ENCODE measurements at places on chromosomes 6 and 20. TPM values are rescaled to one million over a fixed set of nuclear protein-coding genes. Genes with fewer than 3 reads are reported as not detected.

DNA sequence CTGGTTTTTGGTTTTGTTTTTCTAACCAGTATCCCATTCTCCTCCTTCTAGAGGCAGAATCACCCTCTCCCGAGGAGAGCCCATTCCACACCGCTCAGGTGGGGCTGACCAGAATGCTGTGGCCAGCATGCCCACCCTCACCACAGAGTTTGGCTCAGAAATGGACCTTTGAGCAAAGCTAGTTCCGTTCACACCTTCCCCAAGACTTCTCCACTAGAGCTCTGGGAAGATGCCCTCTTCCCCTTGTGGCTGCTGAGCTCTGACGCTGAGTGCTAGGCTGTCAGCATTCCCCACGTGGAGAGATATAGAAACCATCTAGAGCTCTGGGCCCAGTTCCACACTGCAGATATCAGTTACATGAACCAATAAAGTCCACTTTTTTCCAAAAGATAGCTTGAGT lies 7.9 kb downstream of the GPLD1 start:
- DNase-seq, result no peak

DNA sequence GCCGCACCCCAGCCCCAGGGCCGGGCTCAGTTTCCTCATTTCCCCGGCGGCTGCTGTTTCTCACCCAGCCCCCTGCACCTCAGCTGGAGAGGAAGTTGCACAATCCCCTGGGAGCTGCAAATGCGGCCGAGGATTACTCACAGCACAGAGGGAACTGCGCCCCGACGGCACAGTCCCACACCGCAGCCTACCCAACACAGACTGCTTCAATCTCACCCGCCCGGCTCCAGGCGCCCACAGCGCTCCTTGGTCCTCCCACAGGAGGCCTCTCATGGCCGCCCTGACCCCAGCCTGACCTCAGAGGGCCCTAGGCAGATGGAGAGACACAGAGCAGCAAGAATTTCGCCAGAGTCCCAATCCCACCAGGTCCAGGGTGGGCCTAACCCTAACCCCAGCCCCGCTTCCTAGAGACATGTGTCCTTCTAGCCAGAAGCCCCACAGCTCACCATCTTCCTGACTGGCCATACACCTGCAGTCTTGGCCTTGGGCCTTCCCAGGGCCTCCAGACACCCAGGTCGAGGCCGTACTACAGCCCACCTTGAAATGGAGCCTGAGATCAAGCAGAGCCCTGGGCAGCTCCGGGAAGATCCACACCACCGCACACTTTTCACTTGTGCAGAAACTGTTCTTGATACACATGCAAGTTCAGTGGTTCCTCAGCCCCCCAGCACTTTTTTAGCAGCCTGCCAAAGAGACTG lies 11.7 kb downstream of the TFEB start:
- no peak for DNase-seq

- no peak for DNase-seq
These were observed 34.6 kb upstream of the ADGRF1 start for GRCh38 chr6:47076422-47077344.

The PHACTR3 gene
- 0.22 TPM for total RNA-seq

The SNX21 gene
- total RNA-seq, result 12.2 TPM

DNA sequence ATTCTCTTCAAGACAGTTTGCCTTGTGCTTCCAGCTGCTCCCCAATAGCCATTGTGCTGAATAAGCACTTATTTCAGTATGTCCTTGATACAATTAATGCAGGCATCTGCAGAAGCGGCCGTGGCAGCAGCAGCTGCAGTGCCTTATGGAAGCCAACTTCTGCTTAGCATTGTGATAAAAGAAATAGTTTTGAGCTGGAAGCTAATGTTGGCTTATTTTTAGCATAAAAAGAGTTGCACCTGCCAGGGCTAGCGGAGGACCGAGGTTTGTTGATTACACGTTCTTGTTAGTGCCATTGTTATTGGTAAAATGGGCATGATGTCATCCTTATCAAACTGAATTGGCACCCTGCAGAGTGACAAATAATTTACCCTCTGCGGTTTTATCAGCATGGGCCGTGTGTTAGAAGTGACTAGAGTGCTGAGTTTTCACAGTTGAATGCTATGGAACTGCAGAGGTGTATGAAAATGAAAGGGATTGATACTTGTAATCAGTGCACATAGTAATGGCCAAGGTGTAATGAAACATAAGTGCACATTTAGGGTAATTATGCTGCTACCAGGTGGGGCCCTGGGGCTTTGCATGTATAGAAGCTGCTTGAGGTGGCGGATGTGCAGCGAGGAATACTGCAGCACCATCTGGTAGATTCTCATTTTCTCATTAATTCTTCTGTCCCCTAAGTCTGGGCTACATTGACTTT lies 334.3 kb downstream of the CDKAL1 start:
- peak; percentile 55 for DNase-seq

The GSS gene
- total RNA-seq, result 96.4 TPM

GRCh38 chr20:62237801-62238568 lies at the start of gene OSBPL2:
TSS of gene OSBPL2 (plus strand) at chr20:62238521. CDS start at chr20:62256185, 17,664 bp downstream.
- peak; percentile 99 for DNase-seq

The SLC17A9 gene
- total RNA-seq, result 0.74 TPM

GRCh38 chr20:53982624-53983023 lies 87.8 kb downstream of the BCAS1 start:
- DNase-seq, result no peak

DNA sequence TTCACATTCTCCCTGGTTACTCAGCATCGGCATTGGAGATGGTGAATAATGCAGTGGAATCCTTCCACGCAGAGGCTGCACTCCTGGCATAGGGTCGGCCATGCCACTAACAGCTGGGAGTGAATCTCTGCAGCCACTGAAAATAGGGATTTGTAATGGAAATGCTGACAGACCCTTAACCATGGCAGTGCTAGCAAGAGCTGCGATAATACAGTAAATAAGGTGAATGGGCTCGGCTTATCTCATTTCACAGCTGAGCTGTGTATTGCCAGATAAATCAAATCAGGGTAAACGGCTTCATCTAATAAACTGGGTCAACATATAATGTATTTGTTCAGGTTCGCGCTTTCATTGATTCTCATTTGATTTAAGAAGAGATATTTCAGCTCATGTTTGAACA lies 156.8 kb downstream of the SLC35B3 start:
- no peak for DNase-seq

The BPIFB4 gene
- total RNA-seq, result not detected

DNA sequence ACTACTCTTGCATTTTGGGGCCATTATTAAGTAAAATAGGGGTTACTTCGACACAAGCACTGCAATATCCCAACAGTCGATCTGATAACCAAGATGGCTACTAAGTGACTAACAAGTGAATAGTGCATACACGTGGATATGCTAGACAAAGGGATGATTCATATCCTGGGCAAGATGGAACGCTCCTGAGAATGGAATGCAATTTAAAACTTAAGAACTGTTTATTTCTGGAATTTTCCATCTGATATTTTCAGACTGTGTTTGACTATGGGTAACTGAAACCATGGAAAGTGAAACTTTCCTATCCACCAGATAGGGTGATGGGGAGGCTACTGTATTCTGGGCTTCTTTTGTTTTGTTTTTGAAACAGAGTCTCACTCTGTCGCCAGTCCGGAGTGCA lies 66.5 kb downstream of the ILRUN start:
- no peak for DNase-seq

GRCh38 chr20:38325167-38325566 lies 21.1 kb upstream of the LBP start:
- no peak for DNase-seq

The E2F1 gene
- 9.7 TPM for total RNA-seq

- DNase-seq, result no peak
These were observed 40.0 kb downstream of the TXLNB start for GRCh38 chr6:139251691-139252390.

The RWDD1 gene
- 28.0 TPM for total RNA-seq

The CCR6 gene
- total RNA-seq, result not detected

The ISM1 gene
- total RNA-seq, result 0.06 TPM

The CD109 gene
- total RNA-seq, result 1.2 TPM

The GRIK2 gene
- total RNA-seq, result 1.5 TPM
